ENCODE measurements at places on chromosomes 11 and 22.

DNA sequence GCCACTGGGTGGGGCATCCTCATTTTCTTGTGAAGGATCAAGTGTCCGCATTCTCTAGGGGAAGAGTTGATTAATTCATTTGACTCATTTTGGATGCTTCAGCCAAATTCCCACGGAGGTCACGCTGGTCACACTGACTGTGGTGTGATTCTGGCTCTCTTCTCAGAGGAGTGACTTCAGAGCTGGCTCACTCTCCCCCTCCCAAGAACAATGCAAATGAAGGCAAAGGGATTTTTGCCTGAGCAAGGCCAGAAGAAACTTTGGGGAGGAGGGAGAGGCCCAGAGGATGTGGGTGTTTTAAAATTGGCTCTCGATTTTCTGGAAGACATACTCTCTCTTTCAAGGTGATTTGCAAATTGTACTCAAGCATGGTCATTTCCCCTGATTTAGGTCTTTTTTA lies 51.1 kb upstream of the LMO2 start:
- peak; percentile 81 for DNase-seq

DNA sequence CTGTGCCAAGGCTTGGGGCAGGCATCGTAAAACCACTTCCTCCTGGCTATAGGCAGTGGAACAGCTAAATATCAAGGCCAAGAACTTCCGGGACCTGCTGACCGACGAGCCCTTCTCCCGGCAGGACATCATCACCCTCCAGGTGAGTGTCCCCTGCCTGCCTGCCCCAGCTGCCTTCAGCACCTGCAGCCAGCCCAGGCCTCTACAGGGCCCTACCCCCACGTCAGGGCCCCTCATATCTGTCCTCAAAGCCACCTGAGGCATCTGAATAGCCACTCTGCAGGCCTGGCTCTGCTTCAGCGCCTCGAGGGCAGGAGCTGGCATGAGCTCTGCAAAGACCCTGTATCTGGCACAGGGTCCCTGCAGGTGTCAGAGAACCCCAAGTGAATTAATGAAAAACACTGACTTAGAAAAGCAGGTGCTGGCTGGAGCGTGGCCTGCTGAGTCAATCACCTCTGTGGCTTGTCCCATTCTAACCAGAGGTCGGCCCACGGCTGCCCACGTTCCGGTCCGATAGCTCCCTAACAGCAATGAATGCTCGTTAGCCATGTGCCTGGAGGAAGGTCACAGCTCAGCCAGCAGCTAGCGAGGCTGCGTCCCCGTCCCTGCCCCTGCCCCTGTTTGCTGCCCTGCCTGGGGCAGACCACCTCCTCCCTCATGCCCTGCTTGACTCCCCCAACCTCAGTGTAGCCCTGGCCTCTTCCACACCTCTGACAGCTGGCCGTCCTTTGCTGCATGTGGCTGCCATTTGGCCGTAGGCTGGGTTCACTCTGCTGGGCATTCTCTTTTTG lies 16.8 kb downstream of the PPIL2 start:
- DNase-seq, result no peak

GRCh38 chr11:92886243-92886905 lies 83.1 kb upstream of the MTNR1B start:
- DNase-seq, result peak; percentile 53

- DNase-seq, result no peak
These were observed 10.1 kb downstream of the CASTOR1 start for GRCh38 chr22:30279046-30279788.

- no peak for DNase-seq
These were observed 9.6 kb upstream of the PIK3C2A start for GRCh38 chr11:17217401-17217800.

DNA sequence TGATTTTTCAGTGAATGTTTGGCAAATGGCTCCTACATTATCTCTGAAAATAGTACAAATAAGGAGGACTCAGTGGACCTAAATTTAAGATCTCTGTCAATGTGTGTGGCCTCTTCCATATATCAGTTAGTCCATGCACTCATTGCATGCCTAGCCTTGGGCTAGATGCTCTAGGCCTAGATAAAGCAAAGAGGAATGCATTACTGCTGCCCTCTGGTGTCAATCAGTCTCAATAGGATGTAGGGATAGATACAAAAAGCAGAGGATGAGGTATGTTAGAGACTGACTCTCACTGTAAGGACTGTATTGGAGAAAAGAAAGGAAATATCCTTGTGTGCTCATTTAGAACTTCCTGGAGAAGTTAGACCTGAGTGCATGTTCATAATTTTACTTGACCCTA lies 42.0 kb downstream of the MS4A2 start:
- peak; percentile 64 for DNase-seq

GRCh38 chr11:70567680-70568034 lies 169.3 kb downstream of the CTTN start:
- DNase-seq, result no peak

DNA sequence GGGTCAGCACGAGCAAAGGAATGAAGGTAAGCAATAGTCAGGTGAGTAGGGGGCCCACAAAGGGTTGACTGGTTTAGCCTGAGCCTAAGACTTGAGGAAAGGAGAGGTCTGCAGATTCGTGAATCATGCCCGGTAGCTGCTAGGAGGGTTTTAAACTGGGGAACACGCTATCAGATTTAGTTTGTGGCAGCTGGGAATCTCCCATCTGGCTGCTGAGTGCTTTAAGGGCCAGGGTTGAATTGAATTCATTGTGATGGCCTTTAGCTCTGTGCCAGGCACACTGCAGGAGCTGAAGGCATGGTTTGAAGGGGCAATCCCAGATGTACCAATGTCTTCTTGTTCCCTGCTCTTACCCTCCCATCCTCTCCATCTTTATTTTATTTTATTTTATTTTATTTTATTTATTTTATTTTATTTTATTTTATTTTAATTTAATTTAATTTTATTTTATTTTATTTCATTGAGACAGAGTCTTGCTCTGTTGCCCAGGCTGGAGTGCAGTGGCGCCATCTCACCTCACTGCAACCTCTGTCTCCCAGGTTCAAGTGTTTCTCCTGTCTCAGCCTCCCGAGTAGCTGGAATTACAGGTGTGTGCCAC lies 1.9 kb upstream of the NECTIN1 start:
- no peak for DNase-seq

DNA sequence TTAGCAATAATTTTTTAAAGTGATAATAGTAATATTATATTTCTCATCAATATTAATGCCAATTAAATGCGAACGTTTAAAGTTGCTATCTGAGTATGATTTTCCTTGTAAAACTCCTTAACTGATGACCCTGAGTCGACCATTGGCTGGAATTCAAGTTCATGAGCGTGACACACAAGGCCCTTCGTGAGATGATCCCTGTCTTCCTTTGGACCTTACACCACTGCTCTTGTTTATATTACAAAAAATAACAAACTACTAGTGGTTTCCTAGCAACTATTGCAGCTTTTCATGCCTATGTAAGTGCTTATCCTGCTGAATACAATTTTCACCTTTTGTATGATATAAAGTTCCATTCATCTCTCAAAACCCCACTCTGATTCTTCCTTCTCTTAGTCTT lies 752.9 kb downstream of the CNTN5 start:
- peak; percentile 6 for DNase-seq

DNA sequence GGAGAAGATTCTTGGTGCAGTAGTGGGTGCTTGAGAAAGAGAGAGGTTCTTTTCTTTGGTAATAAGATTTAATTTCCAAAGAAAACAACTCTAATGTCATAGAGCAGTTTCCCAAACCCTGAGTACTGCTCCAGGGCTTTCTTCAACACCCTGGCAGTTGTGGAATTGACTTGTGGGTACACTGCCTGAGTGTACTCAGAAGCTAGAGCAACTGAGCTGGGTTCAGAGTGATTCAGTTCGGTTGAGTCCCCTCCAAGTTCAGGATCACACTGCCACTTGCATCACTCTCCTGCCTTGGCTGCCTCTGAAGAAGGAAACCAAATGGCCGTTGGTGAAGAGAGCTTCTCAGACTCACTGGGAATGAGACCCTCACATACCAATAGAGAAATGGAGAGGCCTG lies 5.3 kb downstream of the DMC1 start:
- DNase-seq, result no peak

GRCh38 chr11:66418168-66418985 lies 2.5 kb upstream of the NPAS4 start:
- DNase-seq, result peak; percentile 88

DNA sequence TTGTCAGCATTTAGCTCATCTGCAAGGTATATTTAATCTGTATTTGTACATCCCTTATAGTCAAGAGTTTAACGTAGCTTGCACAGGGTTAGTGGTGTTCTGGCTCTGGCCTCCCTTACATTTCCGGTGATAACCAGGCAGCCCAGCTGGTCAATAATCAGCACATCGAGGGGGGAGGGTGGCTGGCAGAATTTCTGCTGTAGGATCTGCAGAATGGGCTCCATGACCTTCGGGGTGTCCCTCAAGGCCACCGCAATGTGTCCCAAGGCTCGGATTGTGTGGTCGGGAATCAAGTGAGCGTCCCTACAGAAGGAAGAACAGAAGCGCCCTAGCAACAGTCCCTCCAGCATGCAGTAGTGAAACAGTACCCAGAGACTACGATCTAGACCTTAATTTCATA lies 25.1 kb downstream of the SERPIND1 start:
- no peak for DNase-seq

GRCh38 chr11:45801723-45802315 lies 3.1 kb upstream of the SLC35C1 start:
- DNase-seq, result no peak

- no peak for DNase-seq
These were observed 585 bp upstream of the NADSYN1 start for GRCh38 chr11:71452199-71453036.

DNA sequence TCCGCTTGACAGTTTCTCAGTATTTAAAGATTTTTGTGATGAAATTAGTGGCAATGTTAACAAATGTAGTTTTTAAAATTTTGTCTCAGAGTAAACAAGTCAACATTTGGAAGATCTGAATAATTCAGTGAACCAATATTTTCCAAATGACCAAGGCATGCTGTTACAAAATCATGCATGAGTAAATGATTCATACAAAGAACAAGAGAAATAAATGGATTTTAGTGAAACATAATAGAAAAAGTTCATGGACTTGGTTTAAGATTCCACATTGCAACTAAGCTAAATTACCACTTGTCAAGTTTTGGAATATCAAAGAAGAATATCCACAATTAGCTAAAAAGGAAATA lies 125.7 kb upstream of the SNX19 start:
- no peak for DNase-seq

GRCh38 chr11:115256397-115257197 lies 247.6 kb downstream of the CADM1 start:
- DNase-seq, result no peak

DNA sequence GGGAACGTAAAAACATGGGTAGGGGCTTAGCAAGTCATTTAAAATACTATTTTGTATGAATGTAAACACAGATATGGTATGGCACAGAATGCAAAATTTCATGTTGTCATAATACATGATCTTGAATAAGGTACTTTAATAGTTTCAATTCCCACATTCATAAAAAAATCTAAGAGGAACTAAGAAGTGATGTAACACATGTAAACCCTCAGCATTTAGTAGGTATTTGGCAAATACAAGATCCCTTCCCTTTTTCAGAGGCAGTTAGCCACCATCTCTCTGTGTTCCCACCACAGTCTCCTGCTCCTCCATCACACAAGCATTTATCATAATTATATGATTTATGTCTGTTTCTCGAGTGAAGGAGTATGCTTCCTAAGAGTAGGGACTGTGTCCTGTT lies 251.8 kb downstream of the TENM4 start:
- no peak for DNase-seq

GRCh38 chr11:34356130-34356529 lies 1.7 kb downstream of the ABTB2 start:
- peak; percentile 15 for DNase-seq

DNA sequence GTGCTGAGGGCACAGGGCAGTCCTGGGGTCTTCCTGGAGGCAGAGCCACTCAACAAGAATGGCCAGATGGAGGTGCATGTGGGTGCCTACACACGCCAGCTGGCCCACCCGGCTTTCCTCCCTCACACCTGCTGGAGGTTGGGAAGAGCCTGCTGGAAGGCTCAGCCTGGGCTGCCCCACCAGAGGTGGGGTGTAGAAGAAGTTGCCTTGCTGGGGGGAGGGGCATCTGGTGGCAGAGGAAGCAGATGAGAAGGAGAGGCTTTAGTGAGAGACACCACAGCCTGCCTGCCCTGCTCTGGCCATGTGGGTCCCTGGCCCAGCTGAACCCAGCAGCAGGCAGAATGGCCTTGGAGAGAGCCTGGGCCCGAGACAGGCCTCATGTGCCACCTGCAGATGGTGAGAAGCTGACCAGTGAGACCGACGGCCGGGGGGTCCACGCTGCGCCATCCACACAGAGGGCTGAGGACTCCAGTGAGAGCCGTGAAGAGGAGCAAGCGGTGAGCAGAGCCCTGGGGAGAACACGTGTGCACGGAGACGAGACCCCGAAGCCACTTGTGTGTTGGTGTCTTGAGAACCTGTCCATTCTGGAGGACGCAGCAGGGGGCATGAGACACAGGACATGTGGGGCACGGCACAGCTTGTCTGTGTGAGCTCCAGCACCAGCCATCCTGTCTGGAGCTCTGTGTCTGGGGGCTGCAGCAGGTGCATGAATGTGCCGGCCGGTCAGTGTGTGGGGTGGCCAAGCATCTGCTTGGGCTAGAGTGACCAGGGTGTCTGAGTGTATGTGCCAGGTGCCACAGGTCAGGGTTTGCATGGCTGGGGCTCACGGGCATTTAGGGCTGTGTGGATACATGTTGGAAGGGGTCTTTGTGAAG lies 2.7 kb downstream of the B4GALNT4 start:
- no peak for DNase-seq

DNA sequence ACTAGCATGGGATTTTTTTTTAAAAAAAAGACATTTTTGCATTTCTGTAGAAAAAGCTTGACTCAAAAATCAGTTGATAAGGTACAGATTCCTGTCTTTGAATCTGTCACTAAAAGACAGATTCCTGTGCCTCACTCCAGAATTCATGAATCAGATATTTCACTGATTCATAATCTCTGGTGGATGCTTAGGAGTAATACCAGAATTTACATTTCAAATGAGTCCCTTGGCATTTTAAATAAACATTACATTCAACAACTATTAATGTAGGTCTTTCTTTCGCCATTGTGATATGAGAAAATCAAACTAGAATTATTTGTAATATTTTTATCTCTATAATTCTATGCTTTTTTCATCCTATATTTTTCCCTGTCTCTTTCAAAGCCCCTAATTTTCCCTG lies 128.3 kb downstream of the APIP start:
- DNase-seq, result no peak

DNA sequence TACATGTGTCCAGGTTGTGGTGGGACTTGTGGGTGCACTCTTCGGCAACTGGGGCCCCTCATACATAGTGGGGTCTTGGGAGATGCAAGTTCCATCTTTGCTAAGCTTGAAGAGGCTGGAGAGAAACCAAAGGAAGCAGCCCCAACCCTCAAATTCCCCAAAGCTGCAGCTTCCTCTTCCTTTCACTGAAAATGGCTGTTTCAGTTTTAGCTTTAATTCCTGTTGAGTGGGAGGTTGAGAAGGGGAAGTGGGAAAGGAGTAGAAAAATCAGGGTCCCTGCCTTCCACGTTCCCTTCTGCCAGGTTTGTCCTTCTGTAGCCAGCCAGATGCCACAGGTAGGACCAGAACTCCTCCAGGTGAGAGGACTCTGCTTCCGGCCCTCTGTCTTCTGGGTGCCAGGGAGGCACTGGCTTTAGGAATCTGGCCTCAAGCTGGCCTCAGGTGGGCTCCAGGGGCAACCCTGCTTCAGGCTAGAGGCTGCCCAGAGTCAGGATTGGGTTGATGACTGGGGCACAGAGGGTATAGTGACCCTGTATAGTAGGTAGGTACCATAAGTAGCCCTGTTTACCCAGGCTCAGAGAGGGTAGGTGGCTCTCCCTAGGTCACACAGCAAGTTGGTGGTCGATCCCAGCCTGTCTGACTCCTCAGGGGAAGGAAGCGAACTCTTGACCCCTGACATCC lies 16.2 kb downstream of the P2RY6 start:
- no peak for DNase-seq
